Dermis blood vessel endothelial cell (primary cell): ENCODE measurements at places on chromosomes 2 and 18. TPM values are rescaled to one million over a fixed set of nuclear protein-coding genes. Genes with fewer than 3 reads are reported as not detected.

The ERICH2 gene
- total RNA-seq, result not detected in 2 replicates

The STK39 gene
- 2.4 and 2.7 TPM in 2 replicates for total RNA-seq

The NFATC1 gene
- total RNA-seq, result 17.0 and 19.3 TPM in 2 replicates

The APOB gene
- total RNA-seq, result under 0.01 and 0.09 TPM in 2 replicates

The PUS10 gene
- 10.4 and 10.5 TPM in 2 replicates for total RNA-seq

The PLA2R1 gene
- 17.0 and 32.3 TPM in 2 replicates for total RNA-seq

The GKN1 gene
- not detected in 2 replicates for total RNA-seq

The CIB4 gene
- not detected in 2 replicates for total RNA-seq

The AGXT gene
- total RNA-seq, result not detected in 2 replicates

The RPRM gene
- not detected in 2 replicates for total RNA-seq

The PPP1R1C gene
- total RNA-seq, result 0.28 and 0.51 TPM in 2 replicates

The TUBA4B gene
- 0.09 TPM in 1 of 2 replicates, not detected in the other for total RNA-seq

The UCN gene
- total RNA-seq, result 0.37 and 1.0 TPM in 2 replicates

The NAT8 gene
- not detected in 2 replicates for total RNA-seq

The ABCG5 gene
- total RNA-seq, result not detected in 2 replicates

The MOGAT1 gene
- not detected in 2 replicates for total RNA-seq

The TEX44 gene
- total RNA-seq, result not detected in 2 replicates

The UGT1A8 gene
- total RNA-seq, result not detected in 2 replicates

The RALB gene
- total RNA-seq, result 235 and 269 TPM in 2 replicates

The INPP5D gene
- 45.3 and 45.7 TPM in 2 replicates for total RNA-seq

The FEV gene
- total RNA-seq, result not detected in 2 replicates

The PLEKHA3 gene
- 8.3 and 20.4 TPM in 2 replicates for total RNA-seq

The MOCOS gene
- 0.34 and 0.79 TPM in 2 replicates for total RNA-seq

The AMER3 gene
- total RNA-seq, result not detected in 2 replicates

The CLEC4F gene
- total RNA-seq, result 0.09 and 0.34 TPM in 2 replicates

The ZAP70 gene
- 0.09 TPM in 1 of 2 replicates, not detected in the other for total RNA-seq

The C2orf78 gene
- not detected in 2 replicates for total RNA-seq

The PFN4 gene
- 0.23 and 1.7 TPM in 2 replicates for total RNA-seq

The UBR3 gene
- 60.6 and 72.8 TPM in 2 replicates for total RNA-seq

The NAGK gene
- 46.5 and 61.1 TPM in 2 replicates for total RNA-seq

The CROCC2 gene
- not detected in 2 replicates for total RNA-seq

The MYCN gene
- 12.2 and 19.6 TPM in 2 replicates for total RNA-seq

The PDE11A gene
- total RNA-seq, result 0.09 and 0.17 TPM in 2 replicates

The SLC19A3 gene
- total RNA-seq, result 0.14 TPM in 1 of 2 replicates, not detected in the other

The GULP1 gene
- total RNA-seq, result 15.7 and 17.2 TPM in 2 replicates

The HOXD13 gene
- under 0.01 TPM in 1 of 2 replicates, not detected in the other for total RNA-seq

The CNDP1 gene
- not detected in 2 replicates for total RNA-seq

The TNS1 gene
- 45.8 and 65.6 TPM in 2 replicates for total RNA-seq

The ABI2 gene
- 23.7 and 40.0 TPM in 2 replicates for total RNA-seq

The CDH7 gene
- total RNA-seq, result not detected in 2 replicates

The CENPA gene
- total RNA-seq, result 5.1 and 14.3 TPM in 2 replicates

The UGT1A3 gene
- not detected in 2 replicates for total RNA-seq

The POTEI gene
- 0.34 and 0.51 TPM in 2 replicates for total RNA-seq

The SOX11 gene
- total RNA-seq, result not detected in 2 replicates

The C1D gene
- total RNA-seq, result 8.3 and 20.8 TPM in 2 replicates

The KIF5C gene
- 0.14 and 0.34 TPM in 2 replicates for total RNA-seq

The OSBPL1A gene
- total RNA-seq, result 13.8 and 14.3 TPM in 2 replicates

The CD207 gene
- not detected in 2 replicates for total RNA-seq

The ERBB4 gene
- total RNA-seq, result 0.14 and 0.17 TPM in 2 replicates

The MLPH gene
- 0.28 and 1.0 TPM in 2 replicates for total RNA-seq

The ALPI gene
- total RNA-seq, result not detected in 2 replicates

The ARMC9 gene
- total RNA-seq, result 9.7 and 19.9 TPM in 2 replicates

The TCF23 gene
- total RNA-seq, result not detected in 2 replicates

The SPP2 gene
- total RNA-seq, result not detected in 2 replicates

The CMPK2 gene
- total RNA-seq, result 0.84 and 1.9 TPM in 2 replicates

The GALNT14 gene
- total RNA-seq, result 0.56 and 1.7 TPM in 2 replicates
